ENCODE measurements at places on chromosomes 4 and X.

DNA sequence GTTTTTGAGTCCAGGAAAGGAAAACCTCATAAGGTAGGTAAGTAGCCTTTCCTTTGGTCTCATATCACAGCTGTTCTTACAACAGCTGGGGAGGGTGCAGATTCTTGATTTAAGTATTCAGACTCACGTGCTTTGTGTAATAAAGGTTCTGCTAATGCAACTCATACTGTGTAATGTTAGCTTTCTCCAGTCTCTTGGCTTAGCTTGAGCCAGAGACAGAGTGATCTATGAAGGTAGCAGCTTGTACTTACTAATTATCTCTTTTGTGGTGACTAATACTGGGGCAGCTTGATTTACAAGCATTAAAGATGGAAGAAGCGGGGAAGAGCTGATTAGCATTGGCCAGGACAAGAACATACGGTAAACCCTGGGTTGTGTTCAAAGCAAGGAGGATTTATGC is 80.3 kb downstream of the LNX1 start:
- DNase-seq = no peak

DNA sequence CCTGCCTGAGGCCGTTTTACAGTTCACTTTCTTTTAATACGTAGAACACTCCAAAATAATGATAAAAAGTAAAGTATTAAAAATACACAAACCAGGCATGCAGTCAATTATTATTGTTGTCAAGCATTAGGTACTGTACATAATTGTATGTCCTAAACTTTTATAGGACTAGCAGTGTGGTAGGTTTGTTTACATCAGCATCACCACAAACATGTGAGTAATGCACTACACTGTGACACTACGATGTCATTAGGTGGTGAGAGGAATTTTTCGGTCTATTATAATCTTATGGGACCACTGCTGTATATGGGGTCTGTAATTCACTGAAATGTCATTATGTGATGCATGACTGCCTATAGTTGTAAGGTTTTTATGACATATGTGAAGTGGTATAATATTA is 149.5 kb upstream of the SH3RF1 start:
- DNase-seq = no peak

DNA sequence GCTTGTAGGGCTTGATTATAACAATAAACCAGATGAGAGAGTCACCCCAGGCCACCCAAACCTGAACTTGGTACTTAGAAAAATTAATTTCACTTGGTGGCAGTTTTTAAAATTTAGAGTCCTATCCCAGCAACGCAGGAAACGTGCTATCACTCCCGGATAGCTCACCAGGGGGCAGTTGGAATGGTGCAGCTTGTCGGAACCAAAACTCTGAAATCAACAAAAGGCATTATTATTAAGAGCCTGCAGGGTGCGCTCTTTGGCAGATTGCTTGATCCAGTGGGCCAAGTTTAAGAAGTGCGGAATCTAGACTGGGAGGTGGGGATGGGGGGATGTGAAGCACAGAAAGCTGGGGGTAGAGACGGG is 2.4 kb downstream of the FRAS1 start:
- DNase-seq = no peak

DNA sequence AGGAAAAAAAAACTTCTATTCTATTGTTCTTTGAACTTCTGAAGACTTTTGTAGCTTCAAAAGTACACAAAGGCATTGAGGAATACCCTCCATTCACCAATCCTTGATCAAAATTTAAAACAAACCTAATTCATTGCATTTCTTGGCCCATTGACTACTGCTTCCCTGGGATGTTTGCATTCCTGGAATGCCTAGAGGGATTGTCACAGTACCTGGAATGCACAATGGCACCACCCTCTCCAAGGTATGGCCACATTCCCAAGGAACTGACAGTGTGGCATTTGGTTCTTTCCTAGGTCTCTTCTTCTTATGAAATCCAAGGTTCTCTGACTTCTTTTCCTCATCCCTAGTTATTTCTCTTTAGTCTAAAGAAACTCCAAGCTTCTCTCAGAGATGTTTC is 600.7 kb downstream of the CCSER1 start:
- no peak for DNase-seq

All from stimulated activated CD8-positive, alpha-beta memory T cell treated with anti-CD3 and anti-CD28 coated beads, Interleukin-7, amount 100 ng/mL, for 48 hours (primary cell).